D721Med (cell line): ENCODE measurements at places on chromosomes 12 and 14.

DNA sequence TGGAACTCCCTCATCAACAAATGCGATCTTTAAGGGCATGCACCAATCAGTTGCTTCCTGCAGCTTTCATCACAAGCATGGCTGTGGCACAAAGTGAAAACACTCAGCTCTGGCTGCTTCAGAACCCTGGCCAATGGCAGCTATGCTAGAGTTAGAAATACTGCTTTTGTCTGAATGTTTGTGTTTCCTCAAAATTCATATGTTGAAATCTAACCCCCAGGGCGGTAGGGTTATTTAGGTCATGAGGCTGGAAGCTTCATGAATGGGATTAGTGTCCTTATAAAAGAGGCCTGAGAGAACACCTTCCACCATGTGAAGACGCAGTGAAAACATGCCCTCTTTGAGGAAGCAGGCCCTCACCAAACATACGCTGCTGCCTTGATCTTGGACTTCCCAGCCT, 453.9 kb downstream of the SNAPC1 start:
- no peak for DNase-seq

DNA sequence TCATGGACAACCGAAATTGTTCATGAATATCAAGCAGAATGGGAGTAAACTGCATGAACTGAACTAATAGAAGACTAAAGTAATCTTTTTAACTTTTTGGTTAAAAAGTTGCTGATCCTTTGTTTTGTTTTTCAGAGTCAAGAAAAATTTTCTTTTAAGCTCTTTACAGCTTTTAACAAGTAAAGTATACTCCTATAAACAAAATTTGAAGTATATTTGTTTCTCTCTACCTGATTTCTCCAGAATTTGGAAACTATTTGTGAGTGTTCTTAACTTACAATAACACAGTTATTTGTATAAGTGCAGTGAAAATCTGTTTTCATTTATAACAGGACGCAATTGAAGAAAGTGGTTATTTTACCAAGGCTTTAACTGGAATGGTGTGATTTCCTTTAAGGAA, 12.2 kb upstream of the LRRK2 start:
- no peak for DNase-seq

DNA sequence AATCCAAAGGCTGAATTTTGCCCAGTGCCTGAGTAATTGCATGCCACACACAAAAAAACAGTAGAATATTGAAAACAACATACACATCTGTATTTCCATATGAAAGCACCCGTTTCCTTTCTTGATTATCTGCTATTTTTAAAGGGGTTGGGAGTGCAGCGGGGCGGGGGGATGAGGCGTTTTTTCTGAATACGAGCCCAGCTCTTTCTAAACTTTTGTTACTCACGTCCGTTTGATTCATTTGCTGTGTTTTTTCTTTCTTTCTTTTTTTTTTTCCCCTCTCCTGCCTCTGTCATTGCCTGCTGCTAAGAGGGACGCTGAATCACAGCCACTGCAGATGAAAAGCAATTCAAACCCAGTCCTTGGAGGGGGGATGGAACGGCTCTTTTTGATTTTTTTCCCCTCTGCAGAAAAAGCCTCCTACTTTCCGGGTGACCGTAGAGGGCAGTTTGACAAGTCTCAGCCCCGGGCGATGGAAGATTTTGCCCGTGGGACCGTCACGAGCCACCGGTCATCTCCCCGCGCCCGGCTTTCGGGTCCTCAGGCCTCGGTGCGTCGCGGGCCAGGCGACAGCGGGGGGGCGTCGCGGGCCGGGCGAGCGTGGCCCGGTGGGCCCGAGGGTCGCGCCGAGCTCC, 572 bp upstream of the RASSF8 start:
- DNase-seq: no peak

- no peak for DNase-seq
Observed at GRCh38 chr14:95307402-95308041, 12.2 kb downstream of the CLMN start.

- DNase-seq: no peak
Observed at GRCh38 chr12:75720812-75721641, 209.6 kb upstream of the KRR1 start.

DNA sequence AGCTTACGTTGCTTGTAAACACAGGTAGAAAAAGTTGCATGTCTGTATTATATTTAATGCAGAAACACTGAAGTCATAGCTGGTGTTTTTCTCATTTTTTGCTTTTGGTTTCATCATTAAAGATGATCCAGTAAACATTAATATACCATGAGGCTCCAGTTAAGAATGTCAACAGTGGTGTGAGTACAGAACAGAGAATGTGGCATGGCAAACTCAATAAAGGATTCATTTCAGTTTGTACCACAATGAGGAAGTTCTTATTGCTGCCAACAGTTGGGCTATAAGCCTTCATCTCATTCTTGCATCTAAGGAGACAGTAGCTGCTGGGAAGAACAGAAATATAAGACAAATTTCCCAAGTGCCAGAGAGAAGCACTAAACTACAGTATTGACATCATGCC, 72.1 kb upstream of the ST8SIA1 start:
- DNase-seq: no peak

DNA sequence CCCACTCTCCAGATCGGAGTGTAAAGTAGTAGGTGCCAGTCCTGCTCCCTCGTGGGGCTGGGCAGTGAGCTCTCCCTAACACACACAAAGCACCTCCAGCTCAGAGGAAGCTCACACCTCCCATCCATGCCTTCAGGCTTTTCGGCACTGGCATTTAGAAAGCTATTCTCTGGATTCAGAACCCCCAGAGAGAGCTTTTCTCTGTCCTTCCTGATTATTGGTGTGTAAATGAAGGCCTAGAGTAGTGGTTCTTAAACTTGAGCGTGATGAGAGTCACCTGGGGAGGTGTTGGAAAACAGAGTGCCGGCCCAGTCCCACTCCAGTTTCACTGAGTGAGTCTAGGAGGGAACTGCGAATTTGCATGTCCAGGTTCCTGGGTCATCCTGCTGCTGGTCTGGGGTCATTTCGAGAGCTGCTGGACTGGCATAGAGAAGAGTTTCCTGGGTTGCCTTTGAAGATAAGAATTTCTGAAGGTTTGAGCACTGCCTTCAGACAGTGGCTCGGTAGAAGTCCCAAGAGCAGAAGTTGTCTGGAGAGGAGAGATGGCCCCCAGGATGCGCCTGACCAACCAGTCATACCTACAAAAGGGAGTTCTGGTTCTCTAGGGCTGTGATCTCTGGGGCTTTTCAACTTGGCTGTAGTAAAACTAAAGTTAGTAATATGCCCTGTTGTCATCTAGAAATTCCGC, 15.1 kb downstream of the CD9 start:
- no peak for DNase-seq

DNA sequence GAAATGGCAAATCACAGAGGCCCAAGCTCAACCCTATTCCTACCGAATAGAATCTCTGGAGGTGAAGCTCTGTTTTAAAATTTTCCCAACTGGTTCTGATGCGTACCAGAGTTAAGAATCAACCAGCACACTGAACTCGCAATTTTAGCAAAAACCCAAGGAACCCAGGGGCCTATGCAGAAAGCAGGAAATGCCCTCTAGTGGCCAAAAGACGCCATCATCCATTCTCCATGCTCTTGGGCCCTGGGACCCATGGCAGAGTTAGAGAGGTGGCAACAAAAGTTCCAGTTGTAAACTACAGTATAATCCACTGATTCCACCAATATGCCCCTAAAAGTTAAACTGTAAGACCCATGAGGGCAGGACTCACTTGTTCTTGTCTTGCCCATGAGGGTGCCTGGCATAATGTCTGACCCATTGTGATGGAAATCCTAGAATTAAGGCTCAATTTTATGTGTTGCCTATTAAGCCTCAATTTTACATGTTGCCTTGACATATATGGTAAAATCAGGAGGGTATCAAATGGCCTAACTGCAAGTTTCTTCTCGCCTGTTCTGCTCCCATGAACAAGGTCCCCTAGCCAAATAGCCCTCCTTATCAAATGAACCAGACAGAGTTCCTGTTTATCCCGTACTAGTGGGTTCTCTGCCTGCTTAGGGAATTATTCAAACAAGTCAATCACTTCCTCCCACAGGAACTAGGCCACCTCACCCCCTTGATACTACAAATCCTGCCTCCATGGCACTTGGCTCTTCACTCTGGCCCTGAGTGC, 137.5 kb upstream of the CPM start:
- no peak for DNase-seq

- no peak for DNase-seq
Observed at GRCh38 chr14:25666877-25667276, 616.9 kb upstream of the STXBP6 start.

DNA sequence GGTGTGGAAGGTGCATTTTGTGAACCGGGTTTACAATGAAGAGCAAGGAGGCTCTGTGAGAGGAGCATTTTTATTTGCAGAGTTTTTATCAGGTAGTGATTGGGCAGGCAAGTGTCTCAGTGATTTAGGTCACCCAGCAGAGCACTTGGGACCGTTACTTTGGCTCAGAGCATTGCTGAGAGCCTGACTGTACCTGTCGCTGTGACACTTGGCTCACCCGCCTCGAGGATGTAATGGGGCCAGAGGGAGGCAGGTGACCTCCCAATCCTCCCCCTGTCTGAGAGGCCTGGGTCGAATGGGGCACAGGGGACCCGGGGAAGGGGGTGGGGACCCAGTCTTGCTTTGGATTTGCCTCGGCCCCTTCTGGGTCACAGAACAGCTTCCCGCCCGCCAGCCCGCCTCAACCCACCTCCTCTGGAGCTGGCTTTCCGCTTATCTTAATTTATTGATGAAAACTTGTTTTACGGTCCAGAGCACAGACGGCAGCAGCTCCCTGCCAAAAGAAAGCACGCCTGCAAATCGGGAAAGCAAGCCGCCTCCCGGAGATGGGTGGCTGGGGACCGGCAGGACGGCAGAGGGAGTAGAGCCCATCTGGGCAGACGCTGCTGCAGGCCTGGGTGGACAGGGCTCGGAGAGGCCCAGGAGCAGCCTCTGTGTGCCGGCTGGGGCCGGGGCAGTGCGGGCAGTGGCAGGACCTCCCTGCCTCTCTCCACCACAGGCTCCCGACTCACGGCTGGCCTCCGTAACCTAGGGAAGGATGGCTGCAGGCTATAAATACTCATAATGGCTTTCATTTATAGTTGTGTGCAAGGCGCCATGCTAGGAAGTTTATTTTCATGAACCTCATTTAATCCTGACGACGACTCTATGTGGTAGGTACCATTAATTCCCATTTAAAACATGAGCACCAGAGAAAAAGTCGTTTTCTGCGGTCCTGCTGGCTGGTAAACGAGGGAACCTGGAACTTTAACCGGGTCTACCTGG, 187.1 kb downstream of the TSPAN9 start:
- no peak for DNase-seq

GRCh38 chr14:67265131-67265530, 23.9 kb downstream of the PALS1 start:
- no peak for DNase-seq

DNA sequence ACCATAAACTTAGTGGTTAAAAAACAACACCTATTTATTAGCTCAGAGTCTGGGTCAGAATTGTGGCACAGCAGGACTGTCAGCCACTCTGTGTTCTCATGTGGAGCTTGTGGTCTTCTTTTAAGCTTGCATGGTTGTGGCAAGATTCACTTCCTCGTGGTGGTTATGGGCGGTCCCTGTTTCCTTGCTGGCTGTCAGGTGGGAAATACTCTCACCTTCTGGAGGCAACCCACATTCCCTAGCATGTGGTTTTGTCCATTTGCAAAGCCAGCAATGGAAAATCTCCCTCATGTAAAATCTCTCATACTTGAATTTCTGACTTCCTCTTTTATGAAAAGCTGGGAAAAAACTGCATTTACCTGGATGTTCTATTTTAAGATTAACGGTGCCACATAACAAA, 229.8 kb downstream of the ALX1 start:
- DNase-seq: no peak

- no peak for DNase-seq
Observed at GRCh38 chr12:71626768-71627167, 36.9 kb downstream of the ZFC3H1 start.

- no peak for DNase-seq
Observed at GRCh38 chr12:131448254-131448795, 262.6 kb upstream of the SFSWAP start.

- no peak for DNase-seq
Observed at GRCh38 chr12:75951399-75952278, 79.9 kb downstream of the PHLDA1 start.

DNA sequence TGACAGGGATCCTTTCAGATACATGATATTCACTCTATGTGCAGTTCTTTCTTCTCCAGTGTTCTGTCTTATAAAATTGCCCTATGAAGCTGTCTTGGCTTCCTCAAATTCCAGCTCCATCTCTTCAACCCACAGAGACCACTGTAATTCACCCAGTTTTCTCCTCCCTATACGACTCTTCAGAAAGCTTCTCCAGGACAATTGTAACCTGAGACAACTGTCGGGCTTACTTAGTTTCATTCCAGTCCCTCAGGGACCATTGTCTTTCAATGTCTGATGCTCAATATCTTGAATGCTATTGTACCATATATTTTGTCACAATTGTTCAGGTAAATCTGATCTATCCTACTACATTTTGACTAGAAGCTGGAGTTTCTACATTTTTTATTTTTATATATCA, 345.3 kb downstream of the RPL10L start:
- DNase-seq: no peak

DNA sequence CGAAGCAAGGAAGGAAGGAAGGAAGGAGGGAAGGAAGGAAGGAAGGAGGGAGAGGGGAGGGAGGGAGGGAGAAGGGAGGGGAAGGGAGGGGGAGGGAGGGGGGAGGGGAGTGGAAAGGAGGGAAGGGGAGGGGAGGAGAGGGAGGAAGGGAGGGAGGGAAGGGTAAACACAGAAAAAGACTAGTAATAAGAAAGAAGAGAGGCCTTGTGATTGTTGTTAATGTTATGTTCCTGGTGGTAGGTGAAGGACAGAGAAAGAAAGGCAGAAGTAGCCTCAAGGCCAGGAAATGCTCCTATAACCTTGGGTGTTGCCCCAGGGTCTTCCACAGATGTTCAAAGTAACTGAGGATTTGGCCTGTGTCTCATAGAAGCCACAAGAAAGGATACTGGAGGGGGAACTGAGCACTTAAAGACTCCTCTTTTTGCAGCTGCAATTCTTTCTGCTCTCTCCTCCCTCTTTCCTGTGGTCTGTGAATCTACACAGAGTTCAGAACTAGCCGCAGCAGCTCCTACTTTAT, 164.2 kb downstream of the PRKD1 start:
- no peak for DNase-seq

GRCh38 chr12:31510034-31510433, 80.9 kb downstream of the DENND5B start:
- no peak for DNase-seq

DNA sequence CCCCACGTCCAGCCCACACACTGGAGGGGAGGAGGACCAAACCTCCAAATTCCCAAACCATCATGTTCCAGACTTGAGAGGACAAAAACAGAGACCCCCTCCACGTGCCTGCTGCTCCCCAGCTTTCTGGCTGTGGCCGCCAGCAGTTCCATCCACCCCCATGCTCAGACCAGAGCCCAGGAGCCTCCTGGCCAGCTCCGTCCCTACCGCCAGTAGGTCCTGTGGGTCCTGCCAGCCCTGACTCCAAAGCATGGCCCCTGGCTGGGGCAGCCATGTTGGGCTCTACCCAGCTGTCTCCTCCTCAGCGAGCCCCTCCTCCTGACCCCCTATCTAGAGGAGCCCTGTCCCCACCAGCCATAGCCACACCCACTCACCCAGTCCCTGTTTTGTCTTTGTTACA, 227.3 kb upstream of the RTL1 start:
- DNase-seq: no peak

DNA sequence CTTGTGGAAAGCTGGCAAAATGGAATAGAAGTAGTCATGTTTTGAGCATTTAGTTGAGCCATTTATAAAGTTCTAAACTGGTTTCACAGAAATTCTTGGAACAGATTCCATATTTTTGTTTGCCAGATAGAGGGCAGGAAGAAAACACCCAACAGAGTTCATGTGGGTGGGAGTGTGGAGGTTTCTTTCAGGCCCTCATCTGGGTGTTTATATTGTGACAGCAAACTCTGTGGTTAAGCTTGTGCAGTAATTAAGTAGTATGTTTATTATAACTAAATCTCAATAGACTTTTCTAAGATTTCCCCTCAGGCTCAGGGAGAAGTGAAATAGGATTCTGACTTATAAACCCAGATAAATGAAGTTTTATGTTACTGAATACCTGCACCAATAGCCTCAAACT, 57.4 kb downstream of the SPPL3 start:
- no peak for DNase-seq
